ENCODE measurements at places on chromosomes 5 and 9.

- no peak for DNase-seq
Observed at GRCh38 chr9:115531410-115532125, 413.6 kb upstream of the TNC start.

DNA sequence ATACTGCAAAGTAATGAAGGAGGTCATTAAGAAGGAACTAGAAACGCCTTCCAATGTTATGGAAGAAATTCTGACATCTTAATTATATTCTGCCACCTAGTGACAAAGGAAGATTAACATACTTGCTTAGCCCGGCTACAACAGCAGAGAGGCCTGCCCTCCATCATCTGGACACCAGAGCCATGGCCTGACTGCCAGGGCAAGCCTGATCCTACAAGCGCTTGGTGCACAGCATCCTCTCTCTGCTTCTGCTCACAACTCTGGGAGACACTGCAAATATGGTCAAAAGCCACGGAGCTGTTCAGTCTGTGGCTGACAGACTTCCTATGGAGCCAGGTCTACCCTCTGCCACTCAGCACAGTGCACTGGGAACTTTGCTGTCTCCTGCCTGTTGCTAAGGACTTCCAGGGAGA, 87.3 kb upstream of the SLC44A1 start:
- DNase-seq = peak; percentile 46

GRCh38 chr5:134077926-134078580, 36.4 kb upstream of the TCF7 start:
- DNase-seq = peak; percentile 61

GRCh38 chr5:72515211-72515610, 8.0 kb upstream of the ZNF366 start:
- DNase-seq = no peak

- peak; percentile 11 for DNase-seq
Observed at GRCh38 chr9:5671711-5672353, 42.9 kb downstream of the RIC1 start.
